ENCODE measurements at places on chromosomes 5 and 9.

- no peak for DNase-seq
These were observed 191.1 kb upstream of the PIK3R1 start for GRCh38 chr5:68024426-68024825.

GRCh38 chr5:103951776-103952175 is 389.2 kb upstream of the NUDT12 start:
- no peak for DNase-seq

DNA sequence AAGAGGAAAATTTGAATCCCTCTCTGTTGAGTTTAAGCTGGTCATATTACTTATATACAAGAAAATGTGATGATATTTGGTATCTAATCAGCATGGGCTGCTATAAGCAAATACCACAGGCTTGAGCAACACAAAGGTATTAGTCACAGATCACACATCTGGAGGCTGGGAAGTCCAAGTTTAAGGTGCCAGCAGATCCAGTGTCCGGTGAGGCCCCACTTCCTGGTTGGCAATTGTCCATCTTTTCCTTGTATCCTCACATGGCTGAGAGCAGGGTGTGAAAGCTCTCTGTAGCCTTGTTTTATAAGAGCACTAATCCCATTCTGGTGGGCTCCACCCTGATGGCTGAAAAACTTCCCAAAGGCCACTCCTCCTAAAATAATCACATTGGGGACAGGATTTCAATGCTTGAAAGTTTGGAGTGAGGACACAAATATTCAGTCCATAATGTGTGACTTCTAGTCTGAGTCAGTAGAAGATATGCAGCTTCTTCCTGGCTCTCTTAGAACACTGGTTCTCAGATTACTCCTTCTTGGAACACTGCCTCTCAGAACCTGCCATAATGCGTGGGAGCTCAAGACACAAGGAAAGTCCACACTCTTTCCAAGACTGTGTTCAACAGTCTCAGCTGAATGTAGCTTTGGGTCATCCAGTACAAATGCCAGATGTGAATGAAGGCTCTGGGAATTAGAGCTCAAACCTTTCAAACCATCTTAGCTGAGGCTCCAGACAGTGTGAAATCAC is 124.1 kb downstream of the PRDM9 start:
- DNase-seq = no peak

GRCh38 chr5:96426831-96427230 is 6.2 kb downstream of the PCSK1 start:
- DNase-seq = no peak

DNA sequence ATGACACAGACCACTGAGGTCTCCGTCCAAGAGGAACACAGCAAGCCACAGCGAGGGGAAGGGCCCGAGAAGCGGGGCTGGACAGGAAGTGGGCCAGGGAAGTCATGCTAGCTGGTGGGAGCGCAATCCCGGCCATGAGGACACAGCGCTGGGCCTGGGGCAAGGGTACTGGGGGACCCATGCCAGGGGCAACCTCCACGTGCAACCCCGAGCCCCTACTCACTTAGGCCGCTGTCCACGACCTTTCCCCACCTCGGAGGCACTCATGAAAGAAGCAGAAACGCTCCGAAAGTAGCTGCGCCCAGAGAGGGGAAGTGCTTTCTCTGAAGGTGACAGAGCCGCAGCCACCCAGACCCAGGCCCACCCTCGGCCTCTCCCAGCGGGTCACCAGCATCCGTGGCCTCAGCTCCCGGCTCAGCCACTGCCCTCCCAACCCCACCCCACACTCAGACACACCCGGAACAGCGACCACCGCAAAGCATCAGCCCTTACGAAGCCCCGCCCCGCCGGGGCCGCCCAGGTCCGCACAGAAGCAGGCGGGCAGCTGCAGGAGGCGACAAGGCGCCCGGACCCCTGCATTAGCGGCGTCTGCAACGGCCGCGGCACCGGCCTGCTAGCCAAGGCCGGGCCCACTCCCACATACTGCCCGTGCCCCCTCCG is 782 bp downstream of the BICD2 start:
- DNase-seq = no peak

- no peak for DNase-seq
These were observed 1.3 kb downstream of the AK1 start for GRCh38 chr9:127876026-127876763.

GRCh38 chr5:2762744-2763532 is 11.5 kb upstream of the IRX2 start:
- no peak for DNase-seq

- no peak for DNase-seq
These were observed 59.5 kb downstream of the FBXO38 start for GRCh38 chr5:148443241-148443640.

DNA sequence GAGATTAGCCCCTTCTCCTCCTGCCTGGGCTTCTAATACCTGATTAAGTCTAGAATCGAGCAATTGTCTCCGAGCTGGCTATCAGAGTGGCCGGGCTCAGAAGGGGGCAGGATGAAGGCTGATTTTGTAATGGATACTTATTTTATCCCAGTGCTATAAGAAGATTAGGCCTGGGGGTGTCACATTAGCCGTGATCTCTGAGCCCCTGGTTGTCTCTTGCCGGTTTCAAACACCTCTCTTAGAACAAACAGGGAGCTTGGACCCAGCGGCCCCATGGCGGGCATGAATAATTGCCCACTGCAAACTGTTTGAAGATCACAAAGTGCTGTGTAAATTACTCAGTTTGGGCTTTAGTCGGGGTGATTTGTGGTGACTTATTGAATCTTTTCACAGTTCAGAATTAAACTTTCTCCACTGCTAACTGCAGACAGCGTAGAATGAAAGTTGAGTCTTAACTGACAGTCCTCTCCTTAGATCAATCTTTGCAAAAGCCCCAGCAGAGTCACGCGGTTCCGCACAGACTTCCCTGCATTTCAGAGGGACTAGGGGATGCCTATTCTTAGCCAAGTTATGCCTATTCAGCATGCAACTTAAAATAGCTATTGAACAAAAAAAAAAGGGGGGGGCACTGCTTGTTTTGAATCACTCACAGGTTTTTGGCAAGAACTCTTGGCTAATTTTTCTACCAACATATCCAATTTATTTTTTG is 200.6 kb upstream of the IRX1 start:
- no peak for DNase-seq

DNA sequence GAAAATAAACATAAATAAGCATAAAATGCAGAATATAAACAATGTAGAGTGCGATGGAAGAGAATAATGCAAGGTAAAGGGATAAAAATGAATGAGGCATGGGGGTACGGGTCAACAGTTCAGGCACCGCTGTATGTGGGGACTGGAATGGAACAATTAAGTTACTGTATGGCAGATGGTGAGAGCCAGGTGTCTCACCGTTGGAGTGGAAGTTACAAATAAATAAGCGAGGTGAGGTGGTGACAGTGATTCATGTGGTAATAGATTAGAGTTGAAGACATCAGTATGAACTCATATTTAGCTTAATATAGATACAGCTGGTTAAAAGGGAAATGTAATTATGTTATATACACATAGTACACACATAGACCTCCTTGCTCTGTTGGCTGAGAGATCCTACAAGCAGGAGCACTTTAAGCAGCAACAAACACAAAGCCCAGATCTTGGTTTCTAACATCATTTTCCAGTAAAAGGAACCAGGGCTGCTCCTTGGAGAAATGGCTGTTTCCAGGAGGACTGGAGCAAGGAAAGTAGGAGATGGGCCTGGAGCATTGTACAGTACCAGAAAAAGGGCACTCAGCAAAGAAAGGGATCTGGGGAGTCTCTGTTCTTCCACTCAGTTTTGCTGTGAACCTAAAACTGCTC is 2.4 kb upstream of the OMD start:
- DNase-seq = no peak

DNA sequence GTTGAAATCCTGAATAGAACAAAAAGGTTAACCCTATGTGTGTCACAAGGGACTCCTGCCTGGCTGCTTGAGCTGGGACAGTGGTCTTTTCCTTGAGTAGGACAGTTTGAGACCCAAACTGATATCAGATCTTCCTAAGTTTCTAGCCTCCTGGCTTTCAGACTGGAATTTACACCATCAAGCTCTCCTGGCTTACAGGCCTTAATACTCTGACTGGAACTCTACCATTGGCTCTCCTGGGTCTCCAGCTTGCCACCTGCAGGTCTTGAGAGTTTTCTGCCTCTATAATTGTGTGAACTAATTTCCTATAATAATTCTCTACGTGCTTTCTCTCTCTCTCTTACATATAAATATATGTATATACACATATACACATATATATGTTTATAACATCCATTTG is 112.5 kb downstream of the PRR16 start:
- no peak for DNase-seq

DNA sequence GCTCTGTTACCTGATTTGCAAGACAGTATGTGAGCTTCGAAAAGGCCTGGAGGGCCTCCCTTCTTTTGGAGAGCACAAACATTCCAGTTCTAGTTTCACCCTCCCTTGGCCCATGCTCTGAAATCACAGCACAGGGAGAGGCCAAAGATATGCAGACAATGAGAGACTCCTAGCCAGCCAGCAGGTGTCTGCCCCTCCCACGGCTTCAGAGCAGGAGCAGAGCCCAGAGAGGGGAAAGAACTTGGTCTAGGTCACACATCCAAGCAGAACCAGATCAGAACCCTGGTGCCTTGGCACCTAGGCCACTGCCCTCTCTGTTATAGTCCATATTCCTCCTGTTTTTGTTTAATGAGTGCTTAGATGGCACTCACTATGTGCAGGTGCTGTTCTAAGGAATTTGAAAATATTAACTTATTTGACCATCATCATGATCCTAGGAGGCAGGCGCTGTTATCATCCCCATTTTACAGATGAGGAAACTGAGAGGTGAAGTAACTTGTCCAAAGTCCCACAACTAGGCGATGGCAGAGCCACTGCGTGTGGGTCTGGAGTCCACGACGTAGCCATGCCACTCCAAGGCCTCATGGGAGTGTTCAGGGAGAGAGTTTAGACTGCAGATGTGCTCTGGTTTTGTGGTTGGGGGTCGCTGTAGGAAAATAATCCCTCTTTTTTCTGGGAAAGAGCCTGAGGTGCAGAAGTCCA is 27.2 kb downstream of the TMOD1 start:
- no peak for DNase-seq

- no peak for DNase-seq
These were observed 117.2 kb upstream of the RGMB start for GRCh38 chr5:98656125-98656795.

DNA sequence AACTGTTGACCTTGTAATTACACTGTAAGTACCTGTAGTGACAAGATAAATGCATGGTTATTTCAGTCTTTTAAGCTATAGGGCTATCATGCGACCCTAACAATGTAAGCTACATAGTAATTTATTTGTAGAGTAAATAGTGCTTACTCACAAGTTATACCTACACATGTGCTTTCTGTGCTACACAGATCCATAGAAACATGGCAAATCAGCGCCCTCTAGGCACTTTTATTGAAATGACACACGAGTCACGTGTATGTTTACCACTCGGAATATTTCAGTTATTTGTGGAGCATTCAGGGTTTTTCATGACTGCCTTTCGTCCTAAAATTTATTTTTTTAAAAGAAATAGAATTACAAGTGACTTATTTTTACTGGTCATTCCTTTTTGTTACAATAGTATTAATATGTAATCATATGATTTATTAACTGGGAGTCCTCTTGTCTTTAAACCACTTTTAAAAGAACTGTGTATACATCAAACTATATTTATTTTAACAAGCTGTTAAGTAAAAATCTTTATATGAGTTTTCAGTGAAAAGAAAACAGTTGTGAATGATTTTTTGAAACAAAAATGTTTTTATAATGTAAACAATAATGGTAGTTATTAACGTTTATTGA is 1242.3 kb upstream of the WWC1 start:
- DNase-seq = no peak

DNA sequence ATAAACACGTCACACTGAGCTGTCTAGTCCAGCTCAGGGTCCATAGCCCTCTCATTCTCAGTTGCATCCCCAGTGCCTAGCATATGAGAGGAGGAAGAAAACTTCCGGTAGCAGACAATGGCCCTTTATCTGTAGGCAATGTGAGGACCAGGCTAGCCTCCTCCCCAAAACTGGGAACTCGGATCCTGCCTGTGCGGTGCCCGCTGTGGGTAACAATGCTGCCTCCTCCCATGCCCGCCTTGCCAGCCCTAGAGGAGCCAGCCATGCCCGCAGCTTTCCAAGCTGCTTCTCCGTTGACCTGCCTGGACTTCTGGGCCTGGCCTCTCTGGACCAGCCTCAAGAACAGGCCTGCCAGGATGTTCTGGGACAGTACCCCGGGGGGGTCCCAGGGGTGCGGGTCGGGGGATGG is 74.6 kb upstream of the ORM1 start:
- DNase-seq = no peak

DNA sequence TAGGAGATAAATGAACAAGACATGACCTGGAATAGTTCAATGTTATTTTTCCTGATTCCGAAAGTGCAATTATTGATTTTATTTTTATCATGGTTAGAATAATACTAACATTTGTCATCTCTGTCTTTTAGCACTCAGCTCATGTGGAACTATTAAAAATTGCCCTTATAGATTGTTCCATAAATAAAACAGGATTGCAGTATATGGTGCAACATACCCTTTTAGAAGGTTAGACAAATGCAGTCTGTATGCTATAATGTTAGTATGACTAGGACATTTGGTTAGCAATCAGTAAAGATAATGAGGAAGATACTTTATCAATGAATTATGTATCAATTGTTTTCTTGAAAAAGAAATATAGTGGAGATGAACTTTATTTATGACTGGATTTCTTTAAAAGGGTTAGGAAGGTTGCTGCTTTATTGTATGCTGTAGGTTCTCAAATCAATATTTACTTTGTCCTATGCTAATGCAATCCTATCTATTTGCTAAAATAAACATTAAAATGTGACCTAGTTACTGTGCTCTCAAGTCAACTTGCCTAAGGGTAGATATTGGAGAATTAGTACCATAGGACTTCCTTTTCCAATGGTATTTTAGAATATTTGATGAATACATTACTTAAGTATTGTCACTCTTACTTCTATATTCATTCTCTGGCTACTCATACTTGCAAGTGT is 348.9 kb upstream of the ISL1 start:
- DNase-seq = no peak

GRCh38 chr9:2966565-2967300 is 122.8 kb upstream of the PUM3 start:
- no peak for DNase-seq

DNA sequence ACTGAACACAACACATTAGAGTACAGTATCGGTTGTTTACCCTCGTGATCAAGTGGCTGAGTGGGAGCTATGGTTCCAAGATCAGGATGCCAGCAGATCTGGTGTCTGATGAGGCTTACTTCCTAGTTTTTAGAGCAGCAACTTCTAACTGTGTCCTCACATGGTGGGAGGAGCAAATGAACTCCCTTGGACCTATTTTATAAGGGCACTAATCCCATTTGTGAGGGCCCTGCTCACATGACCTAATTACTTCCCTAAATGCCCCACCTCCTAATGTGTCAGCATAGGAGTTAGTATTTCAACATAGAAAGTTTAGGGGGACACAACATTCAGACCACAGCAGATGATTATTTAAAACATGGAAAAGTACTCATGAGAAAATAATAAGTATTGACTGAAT is 111.8 kb downstream of the GCNT1 start:
- no peak for DNase-seq

GRCh38 chr5:141969783-141970771 is 1.2 kb downstream of the RNF14 start:
- DNase-seq = peak; percentile 29

GRCh38 chr5:150490296-150490669 is 17.6 kb upstream of the NDST1 start:
- DNase-seq = no peak
